C1 segment of cervical spinal cord (tissue), 14 donors: ENCODE measurements at places on chromosomes 5 and 9.

DNA sequence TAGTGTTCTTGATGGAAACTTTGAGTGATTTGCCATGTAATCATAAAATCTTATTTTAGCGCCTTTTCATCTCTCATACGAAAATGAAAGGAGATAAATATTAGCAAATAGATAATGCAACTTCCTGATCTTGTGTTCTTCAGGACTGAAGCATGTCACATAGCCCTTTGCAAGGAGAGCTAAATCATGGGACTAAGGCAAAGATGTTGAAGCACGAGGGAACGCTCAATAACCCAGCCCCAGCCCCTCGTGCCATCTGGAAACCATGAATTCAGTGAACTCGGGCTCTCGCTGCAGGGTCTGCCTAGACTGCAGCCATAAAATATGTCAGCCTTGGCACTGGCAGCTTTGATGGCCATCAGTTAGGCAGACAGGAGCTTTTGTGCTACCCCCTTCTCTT is 58.2 kb downstream of the F2RL2 start:
- DNase-seq = no peak

GRCh38 chr5:127960270-127960691 is 123.3 kb upstream of the SLC12A2 start:
- no peak for DNase-seq

GRCh38 chr9:134145262-134145661 is 9.4 kb downstream of the WDR5 start:
- DNase-seq = no peak

GRCh38 chr5:158943057-158943456 is 156.7 kb downstream of the EBF1 start:
- DNase-seq = no peak

DNA sequence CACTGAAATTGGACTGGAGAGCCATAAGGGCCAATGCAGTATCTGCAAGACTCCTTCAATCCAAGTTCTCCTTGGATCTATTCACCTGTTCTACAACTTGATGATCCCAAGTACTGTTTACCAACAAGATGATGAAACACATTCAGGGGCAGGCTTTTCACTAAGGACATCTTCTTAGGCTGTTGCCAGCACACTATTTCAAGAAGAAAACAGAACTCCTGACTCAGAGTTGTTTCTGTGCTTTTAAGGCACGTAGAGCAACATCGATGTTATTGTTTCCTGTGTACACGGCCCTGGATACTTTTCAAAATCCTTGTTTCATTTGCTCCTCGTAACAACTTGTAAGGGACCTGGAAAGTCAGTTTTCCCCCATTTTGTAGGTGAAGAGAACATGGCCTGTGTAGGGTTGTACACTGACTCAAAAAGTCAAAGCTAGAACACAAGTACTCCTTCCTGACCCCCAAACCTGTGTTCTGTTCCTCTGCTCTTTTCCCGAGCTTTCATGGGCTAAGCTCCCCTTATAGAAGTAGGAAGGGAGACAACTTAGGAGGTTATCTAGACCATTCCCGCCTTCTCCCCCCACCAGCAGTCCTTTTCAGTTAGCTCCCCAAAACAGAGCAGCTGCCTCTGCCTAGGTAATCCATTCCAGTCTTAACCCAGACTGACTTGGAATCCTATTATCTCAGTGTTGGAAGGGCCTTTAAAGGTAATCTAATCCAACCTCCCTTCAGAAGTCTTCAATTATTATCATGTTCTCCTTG is 5.2 kb upstream of the MGAT1 start:
- DNase-seq = no peak

GRCh38 chr5:121426153-121426552 is 425.5 kb upstream of the FTMT start:
- no peak for DNase-seq

DNA sequence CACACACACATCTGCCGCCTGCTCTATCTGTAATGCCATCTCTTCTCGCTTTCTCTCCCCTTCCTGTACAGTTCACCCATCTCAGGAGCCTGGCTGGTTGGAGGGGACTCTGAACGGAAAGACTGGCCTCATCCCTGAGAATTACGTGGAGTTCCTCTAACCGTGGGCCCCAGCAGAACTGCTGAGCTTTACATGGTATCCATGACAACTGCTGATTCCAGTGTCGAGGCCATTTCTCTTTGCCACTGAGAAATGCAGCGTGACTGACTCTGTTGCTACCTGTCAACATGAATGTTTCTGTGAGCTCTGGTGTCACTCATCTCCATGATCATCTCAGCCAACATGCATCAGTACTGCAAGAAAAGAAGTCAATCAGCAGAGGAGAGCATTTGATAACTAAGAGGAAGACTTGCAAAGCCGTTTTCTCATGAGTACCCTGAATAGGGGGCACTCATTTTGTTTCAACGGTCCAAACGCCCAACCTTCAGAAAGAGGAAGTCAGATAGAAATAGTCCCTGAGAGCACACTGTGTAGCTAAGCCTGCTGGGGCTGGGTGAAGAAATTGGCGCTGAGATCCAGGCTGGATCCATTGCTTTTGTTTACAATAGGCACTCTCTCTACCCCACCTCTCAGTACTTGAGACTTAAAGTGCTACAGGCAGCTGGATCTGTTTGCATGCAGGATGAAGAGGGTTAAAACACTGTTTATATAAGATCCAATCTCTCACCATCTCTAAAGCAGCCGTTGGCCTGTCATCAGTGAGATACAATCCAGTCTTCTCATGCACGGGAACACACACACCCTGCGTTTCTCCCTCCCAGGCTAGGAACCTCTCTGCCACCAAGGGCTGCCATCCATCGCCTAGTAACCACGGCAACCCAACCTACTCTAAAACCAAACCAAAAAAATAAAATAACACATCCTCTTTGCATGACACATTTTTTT is 180.9 kb downstream of the NR3C1 start:
- DNase-seq = peak; percentile 47

GRCh38 chr5:98750693-98751092 is 22.8 kb upstream of the RGMB start:
- no peak for DNase-seq
